ENCODE measurements at places on chromosomes 1 and 21.

- no peak for DNase-seq
Measured at GRCh38 chr1:112687785-112688496, 13.5 kb downstream of the MOV10 start.

DNA sequence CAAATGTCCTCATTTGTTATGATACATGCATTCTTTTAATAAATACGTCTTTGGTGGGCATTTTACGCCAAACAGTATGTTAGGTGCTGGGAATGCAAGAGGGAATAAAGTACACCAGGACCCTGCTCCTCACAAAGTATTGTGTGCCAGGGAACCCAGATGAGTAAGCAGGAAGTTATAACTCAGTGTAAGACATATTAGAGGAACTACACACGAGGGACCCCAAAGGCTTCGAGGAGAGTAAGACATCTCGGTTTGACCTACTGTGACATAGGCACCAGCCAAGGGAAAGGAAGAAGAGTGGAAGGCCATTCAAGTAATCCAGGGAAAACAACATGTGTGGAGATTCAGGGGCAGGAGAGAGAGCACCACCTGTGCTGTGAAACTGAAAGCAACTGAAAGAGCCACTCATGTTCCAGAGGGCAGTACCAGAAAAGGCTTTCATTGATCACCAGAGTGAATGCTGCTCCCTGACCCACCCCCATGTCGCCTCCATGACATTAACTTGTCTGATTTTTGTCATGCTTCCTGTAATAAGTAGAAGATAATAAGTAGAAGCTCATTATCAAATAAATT, 542.5 kb upstream of the PKN2 start:
- DNase-seq, result no peak

- DNase-seq, result no peak
Measured at GRCh38 chr21:42389449-42389835, 6.4 kb downstream of the TMPRSS3 start.

DNA sequence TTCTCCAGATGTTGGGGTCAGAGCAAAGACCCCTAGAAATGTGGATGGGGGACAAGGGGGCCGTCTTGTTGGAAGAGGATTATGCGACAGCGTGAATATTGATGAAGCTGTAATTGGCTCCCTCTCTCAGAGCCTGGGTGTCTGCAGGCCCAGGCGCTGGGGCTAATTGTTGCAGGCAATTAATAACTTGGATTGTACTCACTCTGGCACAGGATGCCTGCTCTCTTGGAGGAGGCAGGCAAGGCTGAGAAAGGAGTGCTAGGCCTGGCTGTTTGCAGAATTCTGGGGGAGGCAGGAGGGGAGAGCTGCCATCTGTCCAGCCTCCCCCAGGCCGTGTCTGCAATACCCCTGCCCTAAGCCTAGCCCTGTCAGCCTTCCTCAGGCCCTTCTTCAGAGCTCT, 4.1 kb upstream of the DISP3 start:
- DNase-seq, result no peak

DNA sequence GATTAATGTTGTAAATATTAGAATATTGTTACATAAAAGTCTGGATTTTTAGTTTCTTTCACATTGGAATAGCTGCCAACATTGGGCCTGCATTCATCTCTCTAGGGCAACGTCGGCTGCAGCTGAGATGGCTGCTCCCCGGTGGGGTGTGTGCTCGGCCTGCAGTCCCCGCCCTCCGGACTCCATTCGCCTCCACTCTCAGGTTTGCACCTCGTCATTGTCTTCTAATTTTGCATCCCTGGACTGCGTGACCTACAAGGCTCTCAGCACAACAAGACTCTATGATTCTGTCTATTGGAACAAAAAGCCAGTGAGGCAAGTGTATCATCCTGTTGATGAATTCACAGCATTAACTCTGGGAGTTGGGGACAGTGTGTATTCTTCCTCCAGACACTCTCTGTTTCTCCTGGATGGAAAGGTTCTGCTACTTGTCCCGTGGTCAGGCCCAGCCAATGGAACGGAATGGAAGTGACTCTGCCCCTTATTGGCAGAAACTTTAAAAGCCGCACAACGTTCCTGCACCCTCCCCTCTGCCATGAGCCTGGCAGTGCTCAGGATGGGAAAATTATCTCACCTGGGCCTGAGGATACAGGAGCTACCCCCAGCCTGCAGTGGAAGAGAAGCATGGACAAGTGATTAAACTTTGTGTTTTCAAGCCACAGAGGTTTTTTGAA, 105.0 kb upstream of the SAMD11 start:
- no peak for DNase-seq

DNA sequence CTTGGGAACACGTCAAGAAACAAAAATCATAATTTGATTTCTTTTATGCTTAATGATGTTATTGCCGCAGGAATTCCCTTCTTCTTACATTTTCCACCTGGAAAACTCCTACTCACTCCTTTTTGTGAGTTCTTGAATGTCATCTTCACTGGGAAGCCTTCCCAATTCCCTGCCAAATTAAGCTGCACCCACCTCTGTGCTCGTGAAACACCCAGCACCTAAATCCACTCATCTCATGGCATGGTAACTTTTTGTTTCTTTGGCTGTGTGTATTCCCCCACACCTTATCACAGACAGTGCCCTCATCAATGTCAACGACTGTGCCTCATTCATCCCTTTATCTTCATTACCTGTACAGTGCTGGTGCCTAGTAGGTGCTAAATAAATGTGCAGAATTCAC, 45.6 kb downstream of the ASTN1 start:
- DNase-seq, result no peak

GRCh38 chr1:204326771-204327300, 32.9 kb downstream of the PLEKHA6 start:
- no peak for DNase-seq

DNA sequence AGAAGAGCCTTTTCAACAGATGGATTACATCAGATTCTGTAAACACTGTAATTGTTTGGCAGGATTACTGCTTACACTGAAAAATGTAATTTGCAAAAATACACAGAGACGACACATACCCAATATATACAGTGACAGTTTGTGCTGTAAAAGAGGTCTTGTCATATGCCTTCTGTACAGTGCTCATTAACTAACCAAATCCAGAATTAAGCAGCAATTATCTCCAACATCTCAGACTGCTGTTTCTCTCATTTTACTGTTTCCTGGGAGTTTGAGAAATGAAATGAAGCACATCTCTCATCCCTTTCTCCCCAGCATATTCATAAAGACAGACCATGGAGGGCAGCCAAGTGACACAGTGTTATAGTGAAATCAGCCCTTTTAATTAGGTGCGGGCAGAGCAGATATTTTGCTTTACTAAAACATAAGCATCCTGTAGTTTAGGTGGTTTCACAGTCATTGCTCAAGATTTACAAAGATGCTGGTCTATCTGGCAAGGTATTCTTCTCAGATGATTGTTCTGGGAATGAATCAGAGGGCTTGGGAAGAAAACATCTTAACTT, 618.4 kb upstream of the USP24 start:
- DNase-seq, result no peak

DNA sequence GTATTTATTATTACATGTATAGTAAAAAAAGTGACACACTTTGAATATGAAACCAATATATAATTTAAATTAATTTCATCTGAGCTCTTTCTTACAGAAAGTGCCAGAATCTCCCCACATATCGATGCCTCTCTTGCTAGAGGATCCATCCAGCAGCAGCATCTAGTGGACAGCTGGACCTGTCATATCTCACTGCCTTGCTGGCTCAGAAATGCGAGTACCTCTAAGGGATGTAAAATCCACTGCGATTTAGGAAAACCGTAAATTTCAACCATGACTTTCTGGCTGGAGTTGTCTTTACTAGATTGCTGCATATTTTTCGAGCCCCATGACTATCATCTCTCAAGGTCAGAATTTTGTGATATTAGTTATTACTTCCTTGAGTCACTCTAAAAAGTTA, 333.8 kb downstream of the NEGR1 start:
- DNase-seq, result no peak

GRCh38 chr1:245240648-245241165, 85.9 kb downstream of the KIF26B start:
- DNase-seq, result no peak

GRCh38 chr1:2237773-2238172, 9.7 kb downstream of the SKI start:
- DNase-seq, result no peak

DNA sequence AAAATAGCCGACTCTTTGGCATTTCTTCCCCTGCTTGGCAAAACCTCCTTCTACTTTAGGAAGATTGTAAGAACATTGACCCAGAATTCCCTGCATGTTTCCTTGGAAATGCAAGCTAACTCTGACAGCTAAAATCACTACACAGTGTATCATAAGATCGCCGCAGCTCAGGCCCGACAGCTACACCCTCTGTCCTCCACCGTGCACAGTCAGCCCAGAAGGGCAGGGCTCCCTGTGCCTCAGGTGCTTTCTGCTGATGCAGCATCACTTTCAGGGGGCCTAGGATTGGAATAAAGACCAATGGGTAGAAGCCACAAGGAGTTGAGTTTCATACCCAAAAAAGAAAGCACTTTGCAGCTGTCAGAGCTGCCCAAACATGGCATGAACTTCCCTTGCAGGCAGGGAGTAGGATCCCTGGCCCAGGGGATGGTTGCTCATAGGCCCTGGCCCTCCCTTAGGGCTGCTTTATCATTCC, 145.3 kb downstream of the SEC16B start:
- no peak for DNase-seq

DNA sequence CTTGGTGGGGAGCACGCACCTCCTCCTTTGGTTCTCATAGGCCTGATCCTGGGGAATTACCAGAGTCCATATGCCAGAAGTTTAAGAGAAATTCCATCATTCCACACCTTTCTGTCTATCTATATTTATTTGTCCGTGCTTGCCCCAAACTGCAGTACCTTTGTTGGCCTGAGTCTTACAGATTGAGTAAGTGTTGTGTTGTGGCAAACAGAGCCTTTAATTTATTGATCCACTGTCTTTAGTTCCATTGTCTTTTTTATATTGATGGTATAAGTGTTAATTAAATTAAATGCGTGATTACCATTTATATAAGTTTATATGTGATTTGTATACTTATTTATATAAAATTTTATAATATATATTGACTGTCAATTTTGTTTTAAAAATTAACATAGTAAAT, 4.9 kb downstream of the SH3BGR start:
- no peak for DNase-seq

DNA sequence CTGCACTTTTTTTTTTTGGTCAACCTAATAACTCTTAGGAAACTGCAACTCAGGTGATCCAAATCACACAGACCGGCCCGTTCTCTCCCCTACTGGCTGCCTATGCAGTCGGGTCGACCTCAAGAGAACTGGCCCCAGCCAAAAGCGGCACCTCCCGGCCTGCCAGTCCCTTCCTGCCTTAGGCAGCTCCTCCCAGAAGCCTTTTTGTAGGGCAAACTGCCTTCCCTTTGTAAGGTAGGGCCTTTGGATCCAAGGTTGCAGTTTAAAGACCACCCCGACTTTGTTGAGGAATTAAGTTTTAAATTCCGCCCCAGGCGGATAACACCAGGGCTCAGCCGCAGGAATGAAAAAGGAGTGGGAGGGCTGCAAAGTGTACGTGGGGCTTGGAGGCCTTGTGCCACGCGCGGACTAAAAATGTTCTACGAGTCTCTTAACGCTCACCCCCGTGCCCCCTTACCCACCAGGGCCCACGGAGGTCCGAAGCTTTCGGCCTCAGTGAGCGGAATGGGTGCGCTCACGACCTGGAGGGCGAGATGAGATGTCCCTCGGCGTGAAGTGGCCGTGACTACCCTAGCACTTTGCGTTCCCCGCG, 642 bp upstream of the ST3GAL3 start:
- DNase-seq, result no peak

GRCh38 chr1:119834990-119835389, 23.7 kb upstream of the REG4 start:
- no peak for DNase-seq

- DNase-seq, result no peak
Measured at GRCh38 chr1:216765346-216766300, 42.4 kb upstream of the ESRRG start.

DNA sequence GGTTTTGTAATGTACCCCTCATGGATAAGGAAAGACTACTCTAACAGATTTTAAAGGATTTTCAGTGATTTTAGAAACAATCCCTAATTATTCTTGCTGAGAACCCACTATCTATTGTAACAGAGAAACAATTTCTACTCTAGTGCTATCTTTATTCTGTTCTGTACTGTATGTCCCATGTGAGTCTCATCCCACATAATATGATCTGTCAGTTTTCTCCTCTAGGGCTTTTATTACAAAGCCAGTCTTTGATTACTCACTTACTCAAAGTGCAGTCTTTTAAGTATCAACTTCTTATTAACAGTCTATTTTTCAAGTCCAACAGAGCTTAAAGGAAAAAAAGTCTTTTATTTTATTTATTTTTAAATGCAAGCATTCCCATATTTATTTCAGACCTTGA, 54.8 kb downstream of the CTH start:
- DNase-seq, result no peak

GRCh38 chr1:40703316-40703715, 11.8 kb downstream of the NFYC start:
- no peak for DNase-seq

GRCh38 chr1:54794451-54795355, 6.4 kb downstream of the TTC22 start:
- no peak for DNase-seq

GRCh38 chr1:202283991-202284390, 57.7 kb downstream of the UBE2T start:
- DNase-seq, result no peak

DNA sequence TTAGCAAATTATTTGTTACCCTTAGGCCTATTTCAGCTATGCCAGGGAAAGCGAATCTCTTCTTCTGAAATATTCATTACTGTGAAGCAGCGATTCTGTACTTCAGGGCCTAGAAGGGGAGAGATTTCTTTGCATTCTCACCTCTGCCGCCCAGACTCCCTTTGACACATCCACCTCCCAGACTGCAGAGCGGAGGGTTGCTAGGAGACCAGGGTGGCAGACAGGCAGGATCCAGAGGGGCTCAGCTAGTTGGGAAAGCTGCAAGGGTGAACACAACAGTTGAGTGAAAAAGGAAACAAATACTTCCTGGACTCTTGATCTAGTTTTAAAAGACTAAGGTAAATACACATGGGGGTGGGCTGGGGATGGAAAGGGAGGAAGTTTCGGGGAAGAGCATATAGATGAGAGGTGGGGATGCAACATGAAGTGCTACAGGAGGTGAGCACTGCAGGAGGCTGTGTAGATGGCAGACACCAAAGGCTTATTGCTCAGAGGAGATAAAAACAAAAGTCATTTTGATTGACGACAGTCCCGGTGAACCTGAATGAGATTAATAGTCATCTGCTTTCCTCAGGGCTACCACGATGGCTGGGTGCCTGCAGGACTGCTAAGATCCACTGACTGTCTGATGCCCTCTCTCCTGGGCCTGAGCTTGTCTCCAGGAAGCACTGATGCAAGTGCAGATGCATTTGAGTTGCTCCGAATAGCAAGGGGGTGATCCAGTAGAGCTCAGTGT, 26.4 kb upstream of the RAB3GAP2 start:
- no peak for DNase-seq

GRCh38 chr1:228798035-228798434, 62.8 kb downstream of the RHOU start:
- DNase-seq, result no peak

DNA sequence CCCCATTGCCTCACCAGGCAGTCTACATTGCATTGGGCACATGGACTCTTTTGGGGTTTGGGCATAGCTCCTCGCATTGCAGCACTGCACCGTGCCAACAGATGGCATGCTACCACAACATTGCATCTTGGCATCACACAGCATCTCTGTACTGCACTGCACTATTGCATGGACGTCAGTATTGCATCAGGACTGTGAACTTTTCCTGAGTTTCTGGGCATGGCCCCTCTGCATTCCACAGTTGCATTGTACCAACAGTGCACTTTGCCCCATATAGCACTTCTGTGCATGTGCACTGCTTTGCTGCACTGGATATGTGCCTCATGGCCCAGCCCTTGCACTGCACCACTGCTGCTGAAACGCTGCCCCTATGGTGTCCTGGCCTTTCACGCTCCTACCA, 9.6 kb downstream of the PTPRU start:
- no peak for DNase-seq
